ENCODE measurements at places on chromosomes 13 and 19.

DNA sequence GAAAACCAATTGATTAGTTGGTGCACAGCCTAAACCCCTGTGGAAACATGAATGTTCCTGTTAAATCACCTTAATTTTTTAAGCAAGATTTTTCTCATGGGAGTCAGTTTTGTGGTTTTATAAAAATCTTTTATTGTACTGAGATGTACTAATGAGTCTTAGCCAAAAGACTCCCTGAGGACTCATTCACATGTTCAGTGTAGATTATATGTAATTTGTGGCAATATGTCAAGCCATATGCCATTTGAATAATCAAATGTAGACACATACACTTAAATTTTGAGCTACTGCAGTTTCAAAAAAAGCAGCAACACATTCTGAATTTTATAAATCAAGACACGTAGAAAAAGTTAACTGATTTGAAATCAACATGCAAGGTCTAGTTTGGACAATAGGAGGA lies 395.2 kb downstream of the MYO16 start:
- no peak for DNase-seq

- no peak for DNase-seq
Measured at GRCh38 chr13:32549788-32550187, 11.2 kb upstream of the N4BP2L2 start.

GRCh38 chr13:51971520-51972426 lies 39.5 kb downstream of the ATP7B start:
- no peak for DNase-seq

- DNase-seq, result no peak
Measured at GRCh38 chr19:6470173-6470572, 6.1 kb downstream of the CRB3 start.

GRCh38 chr19:12788042-12788681 lies 3.1 kb upstream of the JUNB start:
- no peak for DNase-seq

GRCh38 chr19:41189425-41190065 lies 3.5 kb upstream of the CYP2S1 start:
- DNase-seq, result no peak

DNA sequence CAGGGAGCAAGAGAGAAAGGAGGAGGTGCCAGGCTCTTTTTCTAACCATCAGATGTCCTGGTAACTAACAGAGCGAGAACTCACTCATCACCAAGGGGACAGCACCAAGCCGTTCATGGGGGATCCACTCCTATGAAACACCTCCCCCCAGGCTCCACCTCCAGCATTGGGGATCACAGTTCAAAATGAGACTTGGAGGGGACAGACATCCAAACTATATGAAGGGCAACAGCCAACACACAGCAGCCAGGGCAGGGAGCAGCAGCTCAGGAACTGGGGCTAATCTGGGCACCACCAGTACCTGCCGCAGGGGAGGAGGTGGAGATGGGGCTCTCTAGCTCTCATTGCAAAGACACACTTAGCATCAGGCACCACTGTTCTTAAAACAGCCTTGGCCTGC lies 34.3 kb upstream of the VSTM2B start:
- no peak for DNase-seq

DNA sequence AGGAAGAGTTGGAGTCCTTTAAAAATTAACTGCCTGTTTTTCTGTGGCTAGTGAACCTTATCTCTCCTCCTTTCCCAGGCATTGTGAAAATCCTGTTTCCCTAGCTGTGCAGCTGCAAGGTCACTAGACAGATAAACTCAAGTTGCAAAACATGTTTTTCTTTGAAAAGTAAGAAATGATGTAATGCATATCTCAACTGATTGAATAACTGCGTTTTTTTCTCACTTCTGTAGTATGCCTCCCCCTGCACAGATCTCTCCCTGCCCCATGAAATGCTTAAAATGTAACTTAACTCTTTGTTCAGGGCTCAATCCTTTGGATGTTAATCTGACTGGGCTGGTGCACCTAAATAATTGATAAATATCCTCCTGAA lies 27.7 kb upstream of the CYSLTR2 start:
- no peak for DNase-seq

DNA sequence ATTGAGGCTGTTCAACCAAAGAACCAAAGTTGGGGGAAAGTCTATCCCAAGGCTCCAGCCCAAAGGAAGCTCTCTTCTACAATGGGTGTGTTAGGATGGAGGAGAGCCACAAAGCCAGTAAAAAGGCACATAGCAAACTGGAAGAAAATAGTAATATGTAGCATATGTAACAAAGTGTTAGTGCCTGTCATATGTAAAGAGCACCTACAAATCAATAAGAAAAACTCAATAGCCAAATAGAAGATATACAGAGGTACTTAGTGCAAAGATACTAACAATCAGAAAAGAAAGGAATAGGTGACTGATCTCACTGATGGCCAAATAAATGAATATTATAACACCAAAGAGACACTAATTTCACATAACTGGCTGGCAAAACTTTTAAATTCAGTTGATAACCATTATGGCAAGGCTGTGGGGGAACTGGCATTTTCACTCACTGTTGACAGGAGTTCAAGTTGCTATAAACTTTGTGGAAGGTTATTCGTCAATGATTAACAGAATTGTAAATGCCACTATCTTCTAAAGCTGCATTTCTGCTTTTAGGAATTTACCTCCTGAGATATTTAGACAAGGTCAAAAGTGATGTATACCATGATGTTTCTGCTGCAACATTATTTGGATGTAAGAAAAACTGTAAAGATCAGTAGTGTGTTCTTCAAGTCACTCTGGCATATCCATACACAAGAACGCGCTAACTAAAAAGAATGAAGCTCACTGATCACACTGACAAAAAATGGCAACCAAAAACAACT lies 110.8 kb downstream of the GNG7 start:
- DNase-seq, result no peak

- DNase-seq, result no peak
Measured at GRCh38 chr13:86098511-86098910, 299.3 kb upstream of the SLITRK6 start.

DNA sequence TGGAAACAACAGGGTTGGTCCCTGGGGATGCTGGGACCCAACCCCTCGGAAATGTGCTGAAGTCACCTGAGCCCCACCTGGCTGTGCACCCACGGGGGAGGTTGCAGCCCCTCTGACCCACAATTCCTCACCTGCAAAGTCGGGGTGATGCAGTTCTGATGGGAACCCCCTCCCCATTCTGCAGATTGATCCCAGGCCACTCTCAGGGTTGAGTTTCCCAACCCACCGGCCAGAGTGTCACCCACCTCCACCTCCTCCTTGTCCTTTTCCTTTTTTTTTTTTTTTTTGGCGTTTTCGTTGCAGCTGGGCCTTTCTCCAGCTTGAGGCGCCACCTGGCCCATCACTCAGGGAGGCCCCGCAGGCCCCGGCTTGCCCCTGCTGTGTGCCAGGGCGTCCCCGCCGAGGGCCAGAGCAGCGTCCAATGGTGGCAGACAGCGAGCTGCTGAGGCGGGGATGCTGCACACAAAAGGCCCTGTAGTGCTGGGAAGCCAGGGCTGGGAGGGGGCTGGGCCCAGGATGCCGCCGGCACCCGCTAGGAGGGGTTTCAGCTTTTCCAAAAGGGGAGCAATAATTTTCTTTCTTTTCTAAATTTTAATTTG lies 4.6 kb downstream of the PIK3R2 start:
- no peak for DNase-seq

DNA sequence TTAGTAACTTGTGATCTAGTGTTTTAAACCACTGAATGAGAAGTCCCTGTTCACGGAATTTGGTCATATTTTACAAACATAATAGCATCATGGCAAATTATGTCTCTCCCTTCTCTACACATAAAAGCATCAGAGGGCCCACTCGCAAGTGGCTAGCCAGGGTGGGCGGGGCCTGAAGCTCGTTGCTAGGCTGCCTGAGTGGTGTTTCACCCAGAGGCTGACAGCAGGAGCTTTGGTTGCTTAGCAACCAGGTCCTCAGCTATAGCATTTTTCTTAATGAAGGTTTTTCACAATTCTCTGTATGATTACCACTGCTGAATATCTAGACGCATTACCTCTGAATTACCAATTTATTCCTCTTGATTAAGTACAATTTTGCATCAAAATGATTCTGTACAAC lies 126.5 kb downstream of the NALCN start:
- DNase-seq, result no peak

DNA sequence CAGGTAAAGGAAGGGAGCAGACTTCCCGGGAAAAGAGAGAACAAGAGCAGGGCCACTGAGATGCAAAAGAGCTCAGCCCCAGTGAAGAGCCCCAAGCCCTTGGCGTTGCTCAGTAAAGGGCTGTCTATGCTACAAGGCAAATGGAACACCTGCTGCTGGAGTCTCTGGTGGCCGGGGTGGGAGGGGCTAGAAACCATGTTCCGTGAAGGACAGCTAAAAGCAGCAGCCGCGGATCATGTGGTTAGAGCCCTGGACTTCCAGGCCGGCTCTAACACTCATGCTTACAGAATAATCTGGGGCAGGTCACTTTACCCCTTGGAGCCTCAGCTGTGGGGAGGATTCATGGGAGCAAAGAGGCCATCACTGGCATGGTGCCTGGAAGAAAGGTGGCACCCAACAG lies 17.8 kb downstream of the POU2F2 start:
- DNase-seq, result peak; percentile 50

DNA sequence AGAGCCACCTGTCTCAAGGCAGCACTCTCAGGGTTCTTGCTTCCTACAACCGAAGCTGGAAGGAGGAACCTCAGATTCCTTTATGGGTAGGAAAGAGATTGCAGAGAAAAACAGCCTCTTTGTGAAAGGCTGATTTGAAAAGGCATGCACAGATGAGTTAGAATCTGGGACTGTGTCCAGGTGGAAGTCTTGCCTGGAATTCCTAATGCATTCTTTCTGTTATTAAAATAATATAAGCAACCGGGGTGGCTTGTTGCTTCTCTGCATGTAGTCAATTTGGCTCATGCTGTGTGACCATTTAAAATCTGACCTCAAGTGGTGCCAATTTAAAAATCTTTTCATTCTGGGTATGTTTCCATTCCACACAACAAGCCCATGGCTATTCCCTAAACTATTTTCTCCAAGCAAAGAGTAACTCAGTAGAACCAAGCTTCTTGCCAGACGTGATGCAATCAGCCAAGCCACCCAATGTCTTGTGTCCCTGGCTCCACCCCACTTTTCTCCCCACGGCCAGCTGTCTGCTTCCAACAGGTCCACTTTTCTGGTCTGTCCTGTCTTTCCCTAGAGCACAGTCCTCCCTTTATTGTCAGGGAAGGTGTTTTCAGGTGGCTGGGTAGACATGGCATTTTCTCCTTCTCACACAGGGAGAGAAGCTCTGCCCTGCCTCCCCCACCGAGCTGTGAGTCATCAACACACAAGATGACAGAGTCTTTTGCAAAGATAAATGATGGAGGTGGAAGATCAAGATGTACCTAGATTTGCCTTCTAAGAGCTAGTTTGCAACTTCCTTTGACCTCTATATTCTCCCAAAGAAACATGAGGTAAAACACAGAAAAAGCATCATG lies 394.3 kb downstream of the FOXO1 start:
- no peak for DNase-seq

DNA sequence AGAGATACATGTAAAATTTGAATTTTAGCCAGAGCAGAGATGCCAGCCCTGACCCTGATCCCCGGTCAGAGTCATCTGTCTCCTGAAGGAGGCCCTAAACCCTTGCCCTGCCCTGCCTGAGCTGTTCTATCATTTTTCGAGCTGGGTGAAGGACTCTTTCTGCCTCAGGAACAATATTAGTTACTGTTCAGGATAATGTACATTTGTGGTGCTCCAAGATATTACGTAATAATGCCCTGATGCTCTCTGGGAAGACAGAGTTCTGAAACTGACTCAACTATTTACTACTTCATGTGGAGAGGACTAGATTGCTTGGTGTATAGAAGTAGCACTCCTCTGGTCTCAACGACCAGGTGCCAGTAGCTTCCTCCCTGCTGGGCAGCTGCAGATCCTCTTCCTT lies 37.9 kb upstream of the UBL3 start:
- no peak for DNase-seq

DNA sequence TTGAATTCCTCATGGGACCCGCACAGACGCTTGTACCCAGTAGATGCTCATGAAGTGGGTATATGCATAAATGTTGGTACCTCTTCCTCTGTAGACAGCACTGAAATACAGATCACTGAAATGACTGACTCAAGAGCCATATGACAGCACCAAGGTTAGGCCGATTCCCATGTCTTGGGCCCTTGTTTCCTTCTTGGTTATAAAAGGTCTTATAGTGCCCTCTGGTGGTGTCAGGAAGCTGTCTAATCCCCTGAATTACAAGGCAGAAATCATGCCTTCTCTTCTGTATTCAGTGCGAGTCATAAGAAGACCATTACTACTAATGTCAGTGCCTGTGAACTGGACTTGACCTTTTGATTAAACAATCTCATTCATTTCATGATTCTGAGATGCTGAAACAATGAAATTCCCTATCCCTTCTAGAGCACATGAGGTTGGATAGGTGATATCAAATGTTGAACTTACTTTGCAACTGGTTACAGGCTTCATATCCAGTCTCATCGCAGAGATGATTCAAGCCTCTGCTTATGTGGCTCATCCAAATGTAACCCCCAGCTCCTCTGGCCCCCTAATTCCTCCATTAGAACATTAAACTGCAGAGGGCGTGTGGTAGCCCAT lies 59.7 kb downstream of the SPATA13 start:
- DNase-seq, result no peak
